ENCODE measurements at places on chromosomes 1 and 21.

- no peak for DNase-seq
Measured at GRCh38 chr1:111422546-111423391, 4.8 kb downstream of the OVGP1 start.

DNA sequence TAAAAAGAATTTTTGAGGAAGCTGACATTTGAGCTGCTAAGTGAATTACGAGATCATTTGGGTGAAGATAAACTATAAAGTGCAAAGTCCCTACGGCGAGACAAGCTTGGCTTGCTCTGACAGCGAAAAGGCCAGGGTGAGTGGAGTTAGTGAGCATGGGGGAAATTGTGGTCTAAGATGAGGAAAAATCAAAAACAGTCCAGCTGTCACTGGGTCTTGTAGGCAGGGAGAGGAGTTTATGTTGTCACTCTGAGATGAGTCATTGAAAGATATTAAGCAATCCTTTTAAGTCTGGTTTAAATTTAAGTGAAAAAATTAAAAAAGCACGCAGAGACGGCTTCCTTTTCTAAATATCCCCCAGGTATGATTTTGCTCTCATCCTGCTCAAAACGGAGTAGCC, 601.9 kb downstream of the MRPL39 start:
- DNase-seq, result no peak

DNA sequence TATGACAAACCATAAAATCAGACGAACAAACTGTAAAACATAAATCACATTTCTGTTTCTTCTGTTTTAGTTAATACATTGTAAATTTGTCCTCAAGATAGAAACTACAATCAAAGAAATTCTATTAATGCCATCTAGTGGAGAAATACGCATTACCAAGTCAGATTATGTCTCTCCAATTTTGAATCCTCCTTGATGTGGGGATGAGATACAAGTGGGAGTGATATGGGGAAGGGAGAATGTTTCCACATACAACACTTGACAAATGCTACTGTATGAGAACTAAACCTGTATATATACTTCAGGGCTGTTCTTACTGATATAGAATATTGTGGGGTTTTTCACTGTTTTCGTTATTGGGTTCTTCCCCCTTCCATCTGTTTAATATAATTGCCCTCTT, 2.6 kb downstream of the HFM1 start:
- peak; percentile 6 for DNase-seq

DNA sequence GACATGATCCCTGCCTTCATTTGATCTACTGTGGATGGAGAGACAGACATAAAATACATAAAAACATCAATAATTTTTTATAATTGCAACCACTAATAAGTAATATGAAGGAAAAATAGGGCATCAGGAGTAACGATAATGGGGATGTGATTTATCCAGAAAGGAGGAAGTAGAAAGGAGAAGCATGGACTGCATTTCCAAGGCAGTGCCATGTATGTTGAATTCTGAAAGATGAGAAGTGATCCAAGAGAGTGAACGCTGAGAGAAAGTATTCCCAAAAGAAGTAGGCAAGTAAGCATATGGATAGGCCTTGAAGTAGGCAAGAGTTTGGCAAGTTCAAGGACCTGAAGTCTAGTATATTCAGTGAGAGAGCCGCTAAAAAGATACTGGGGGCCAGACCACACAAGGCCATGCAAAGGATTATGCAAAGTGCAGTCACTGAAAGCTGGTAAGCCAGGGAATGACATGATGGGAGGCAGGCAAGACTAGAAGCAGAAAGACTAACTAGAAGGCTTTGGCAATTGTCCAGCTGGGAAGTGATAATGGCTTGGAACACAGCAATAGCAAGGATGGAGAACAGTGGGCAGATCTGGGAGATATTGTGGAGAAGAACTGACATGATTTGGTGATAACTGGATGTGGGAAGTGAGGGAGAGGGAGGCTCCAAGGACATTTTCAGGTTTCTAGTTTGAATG, 85.9 kb downstream of the TM2D1 start:
- DNase-seq, result no peak

GRCh38 chr1:95246511-95246910, 12.5 kb downstream of the RWDD3 start:
- no peak for DNase-seq

GRCh38 chr1:15680131-15680530, 4.0 kb upstream of the PLEKHM2 start:
- no peak for DNase-seq

DNA sequence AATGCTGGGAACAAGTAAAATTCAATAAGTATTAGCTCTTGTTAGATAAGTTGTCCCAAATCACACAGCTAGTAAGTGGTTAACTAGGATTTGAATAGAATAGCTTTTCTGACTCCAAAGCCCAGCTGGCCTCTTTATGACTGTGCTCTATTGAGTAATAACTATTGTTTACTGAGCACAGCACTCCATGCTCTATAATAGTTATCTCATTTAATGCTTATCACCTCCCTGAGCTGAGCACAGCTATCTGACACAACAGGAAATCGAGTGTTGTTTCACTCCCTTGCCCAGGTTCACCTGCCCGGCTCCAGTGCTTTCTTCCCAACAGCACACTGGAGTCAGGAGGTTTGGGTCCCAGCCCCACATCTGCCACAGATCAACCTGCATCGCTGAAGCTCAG, 38.8 kb upstream of the STMN1 start:
- no peak for DNase-seq

- no peak for DNase-seq
Measured at GRCh38 chr1:183905508-183906113, 100.7 kb downstream of the RGL1 start.

- DNase-seq, result no peak
Measured at GRCh38 chr1:198764748-198765147, 125.9 kb downstream of the PTPRC start.

DNA sequence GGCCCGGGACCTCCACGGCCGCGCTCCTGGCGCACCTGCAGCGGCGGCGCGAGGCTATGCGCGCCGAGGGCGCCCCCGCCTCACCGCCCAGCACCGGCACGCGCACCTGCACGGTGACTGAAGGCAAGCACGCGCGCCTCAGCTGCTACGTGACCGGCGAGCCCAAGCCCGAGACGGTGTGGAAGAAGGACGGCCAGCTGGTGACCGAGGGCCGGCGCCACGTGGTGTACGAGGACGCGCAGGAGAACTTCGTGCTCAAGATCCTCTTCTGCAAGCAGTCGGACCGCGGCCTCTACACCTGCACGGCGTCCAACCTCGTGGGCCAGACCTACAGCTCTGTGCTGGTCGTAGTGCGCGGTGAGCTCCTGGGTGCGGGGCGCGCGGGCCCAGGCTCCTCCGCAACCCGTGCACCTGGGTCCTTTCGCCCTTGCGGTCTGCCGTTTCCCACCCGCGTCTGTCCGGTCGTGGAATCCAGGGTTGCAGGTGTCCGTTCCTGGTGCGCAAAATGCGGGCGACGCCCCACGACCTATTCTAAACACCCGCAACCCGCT, 4.6 kb downstream of the OBSCN start:
- DNase-seq, result no peak

DNA sequence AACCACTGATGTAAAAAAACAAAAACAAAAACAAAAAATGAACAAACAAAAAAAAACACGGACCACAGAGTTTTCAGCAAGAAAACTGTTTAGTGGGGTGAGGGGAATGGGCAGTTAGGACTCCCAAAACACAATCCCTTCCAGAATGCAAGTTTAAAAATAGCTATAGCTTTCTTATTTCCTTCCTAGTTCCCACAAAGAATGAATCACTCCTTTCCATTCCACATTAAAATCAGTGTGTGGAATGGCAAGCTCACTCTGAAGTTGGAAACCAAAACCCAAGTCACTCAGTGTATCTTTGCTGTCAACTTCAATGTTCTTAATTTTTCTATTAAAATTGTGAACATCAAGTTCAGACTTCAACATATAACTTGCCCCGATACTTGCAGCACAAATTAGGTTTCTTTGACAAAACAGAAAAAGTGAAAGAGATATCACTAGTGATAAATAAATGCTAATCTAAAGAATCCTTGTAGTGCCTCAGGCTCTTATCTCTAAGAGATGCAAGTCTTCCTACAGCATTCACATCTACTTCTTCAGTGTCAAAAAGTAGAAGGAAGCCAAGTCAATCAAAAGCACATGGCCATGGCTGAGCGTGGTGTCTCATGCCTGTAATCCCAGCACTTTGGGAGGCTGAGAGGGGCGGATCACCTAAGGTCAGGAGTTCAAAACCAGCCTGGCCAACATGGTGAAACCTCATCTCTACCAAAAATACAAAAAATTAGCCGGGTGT, 45.5 kb downstream of the TOR3A start:
- no peak for DNase-seq
